ENCODE measurements at places on chromosomes 5 and 9. TPM values are rescaled to one million over a fixed set of nuclear protein-coding genes. Genes with fewer than 3 reads are reported as not detected.

Gene AQP7
- not detected for polyA plus RNA-seq

Gene FGD3
- polyA plus RNA-seq, result not detected

Gene IFNB1
- not detected for polyA plus RNA-seq

Gene RGS7BP
- 0.43 TPM for polyA plus RNA-seq

Gene ASPN
- not detected for polyA plus RNA-seq

Gene DMRT2
- not detected for polyA plus RNA-seq

Gene LTC4S
- 6.3 TPM for polyA plus RNA-seq

Gene CNTNAP3
- 11.1 TPM for polyA plus RNA-seq

Gene SLC6A3
- polyA plus RNA-seq, result not detected

Gene TTC23L
- polyA plus RNA-seq, result 0.35 TPM

Gene FBLL1
- 2.5 TPM for polyA plus RNA-seq

Gene PCDHA9
- 0.03 TPM for polyA plus RNA-seq

Gene FSD1L
- 0.53 TPM for polyA plus RNA-seq

Gene FXN
- 13.0 TPM for polyA plus RNA-seq

Gene PFN3
- not detected for polyA plus RNA-seq

Gene HAVCR1
- not detected for polyA plus RNA-seq

Gene CACNA1B
- 0.03 TPM for polyA plus RNA-seq

Gene ENTREP1
- 13.5 TPM for polyA plus RNA-seq

Gene FOXD4L4
- polyA plus RNA-seq, result not detected

Gene BRIX1
- 14.0 TPM for polyA plus RNA-seq

Gene MOB3B
- polyA plus RNA-seq, result 0.03 TPM

Gene UBE2B
- 23.9 TPM for polyA plus RNA-seq

Gene CMYA5
- polyA plus RNA-seq, result 0.04 TPM

Gene ARID3C
- not detected for polyA plus RNA-seq

Gene CXCL14
- polyA plus RNA-seq, result not detected

Gene HK3
- polyA plus RNA-seq, result not detected

Gene SPATA31C1
- not detected for polyA plus RNA-seq

Gene CAVIN4
- 0.43 TPM for polyA plus RNA-seq

Gene FCN2
- polyA plus RNA-seq, result not detected

Gene PRSS3
- 3.7 TPM for polyA plus RNA-seq

Gene WDR38
- not detected for polyA plus RNA-seq
